Activated naive CD4-positive, alpha-beta T cell treated with anti-CD3 and anti-CD28 coated beads for 36 hours (primary cell): ENCODE measurements at places on chromosomes 1 and 21. TPM values are rescaled to one million over a fixed set of nuclear protein-coding genes. Genes with fewer than 3 reads are reported as not detected.

DNA sequence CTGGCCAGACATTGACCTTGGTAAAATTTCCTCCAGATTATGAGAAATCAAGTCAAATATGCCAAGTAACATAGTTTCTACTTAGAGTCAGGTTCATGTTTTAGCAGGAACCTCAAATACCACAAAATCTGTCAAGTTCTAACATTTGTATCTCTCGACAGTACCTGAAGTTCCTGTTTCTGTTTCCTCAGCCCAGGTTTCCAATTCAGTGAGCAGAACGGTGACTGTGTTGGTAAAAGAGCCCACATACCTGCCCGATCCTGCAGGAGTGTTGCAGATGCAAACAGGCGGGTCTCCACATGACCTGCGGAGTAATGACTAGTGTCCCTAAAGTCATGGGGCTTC lies 57.9 kb upstream of the LGALS8 start:
- H3K4me1 ChIP-seq: peaks cover 22% of the 10 kb centered on the region
- peaks cover 26% of the 10 kb centered on the region for H3K27me3 ChIP-seq
- no peaks in the 10 kb centered on the region for H3K36me3 ChIP-seq
- peak; percentile 16 for DNase-seq
- H3K27ac ChIP-seq: no peak overlapping the region

- H3K27me3 ChIP-seq: peaks cover 6% of the 10 kb centered on the region
- no peak overlapping the region for H3K27ac ChIP-seq
- H3K4me3 ChIP-seq: no peak overlapping the region
Observed at GRCh38 chr1:11339346-11340232, 66.6 kb downstream of the UBIAD1 start.

- H3K27ac ChIP-seq: no peak overlapping the region
- H3K4me1 ChIP-seq: peaks cover 47% of the 10 kb centered on the region
- no peaks in the 10 kb centered on the region for H3K27me3 ChIP-seq
- no peak overlapping the region for H3K4me3 ChIP-seq
- H3K36me3 ChIP-seq: peaks cover 8% of the 10 kb centered on the region
- no peak for DNase-seq
Observed at GRCh38 chr21:42389449-42389835, 6.4 kb downstream of the TMPRSS3 start.

DNA sequence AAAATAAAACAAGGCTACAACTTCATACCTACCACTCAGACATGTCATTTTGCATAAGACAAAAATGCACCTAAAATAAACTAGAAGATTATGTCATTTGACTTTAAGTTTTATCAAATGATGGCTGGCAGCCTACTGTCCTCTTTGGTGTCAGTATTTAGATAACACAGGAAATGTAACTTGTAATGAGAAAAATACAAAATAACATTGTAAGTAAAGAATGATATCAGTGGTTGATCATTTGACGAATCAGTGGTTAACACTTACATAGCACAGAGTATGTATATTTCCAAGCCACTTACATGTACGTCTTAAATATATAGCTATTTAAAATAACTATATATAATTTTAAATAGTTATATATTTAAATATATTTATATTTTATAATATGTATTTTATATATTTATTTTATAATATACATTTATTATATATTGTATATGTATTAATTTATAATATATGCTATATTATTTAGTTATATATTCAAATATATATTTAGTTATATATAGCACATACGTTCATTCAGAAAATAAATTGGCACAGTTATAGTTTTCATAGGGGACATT lies 44.1 kb downstream of the ZNF678 start:
- no peak for DNase-seq
- H3K27me3 ChIP-seq: no peaks in the 10 kb centered on the region
- no peak overlapping the region for H3K27ac ChIP-seq
- no peak overlapping the region for H3K4me3 ChIP-seq
- H3K36me3 ChIP-seq: peaks cover 59% of the 10 kb centered on the region

- no peaks in the 10 kb centered on the region for H3K27me3 ChIP-seq
- no peaks in the 10 kb centered on the region for H3K4me1 ChIP-seq
- no peak overlapping the region for H3K27ac ChIP-seq
Observed at GRCh38 chr1:228337031-228337564, 69.5 kb downstream of the TRIM11 start.

GRCh38 chr1:197269053-197269452 lies 1.0 kb downstream of the CRB1 start:
- no peak overlapping the region for H3K27ac ChIP-seq
- no peak for DNase-seq
- H3K27me3 ChIP-seq: no peaks in the 10 kb centered on the region
- no peak overlapping the region for H3K4me3 ChIP-seq
- no peaks in the 10 kb centered on the region for H3K36me3 ChIP-seq
- no peaks in the 10 kb centered on the region for H3K4me1 ChIP-seq

- H3K27me3 ChIP-seq: no peaks in the 10 kb centered on the region
- DNase-seq: no peak
- H3K36me3 ChIP-seq: no peaks in the 10 kb centered on the region
- H3K27ac ChIP-seq: no peak overlapping the region
Observed at GRCh38 chr1:11333631-11334030, 60.6 kb downstream of the UBIAD1 start.

Gene NUP133
- 53.9 TPM for total RNA-seq

Gene AGRN
- 30.5 TPM for total RNA-seq

Gene CCDC30
- 2.1 TPM for total RNA-seq

Gene LIN28A
- not detected for total RNA-seq
